ENCODE measurements at places on chromosomes 4 and X.
A peak's percentile ranks its signal among the peaks of the same experiment; 100 is the strongest.

- no peak for DNase-seq
These were observed 4.0 kb downstream of the CDKN2AIP start for GRCh38 chr4:183448436-183448835.

DNA sequence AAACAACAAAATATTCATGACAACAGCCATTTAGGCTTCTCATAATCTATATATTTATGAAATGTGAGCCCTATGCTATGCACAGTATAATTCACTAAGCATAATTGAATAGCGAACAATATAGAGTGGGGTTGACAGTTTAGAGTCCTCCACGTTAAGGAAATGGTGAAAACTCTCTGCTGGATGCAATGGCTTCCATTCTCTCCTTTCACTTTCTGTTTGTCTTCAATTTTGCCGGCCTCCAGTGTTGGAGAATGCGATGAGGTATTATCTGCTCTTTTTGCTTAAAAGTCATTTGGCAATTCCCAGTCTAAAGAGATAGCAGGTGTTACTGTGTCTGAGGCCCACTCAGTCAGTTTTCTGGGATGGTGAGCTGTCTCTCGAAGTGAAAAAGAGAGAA, 52.1 kb downstream of the NPY5R start:
- no peak for DNase-seq

DNA sequence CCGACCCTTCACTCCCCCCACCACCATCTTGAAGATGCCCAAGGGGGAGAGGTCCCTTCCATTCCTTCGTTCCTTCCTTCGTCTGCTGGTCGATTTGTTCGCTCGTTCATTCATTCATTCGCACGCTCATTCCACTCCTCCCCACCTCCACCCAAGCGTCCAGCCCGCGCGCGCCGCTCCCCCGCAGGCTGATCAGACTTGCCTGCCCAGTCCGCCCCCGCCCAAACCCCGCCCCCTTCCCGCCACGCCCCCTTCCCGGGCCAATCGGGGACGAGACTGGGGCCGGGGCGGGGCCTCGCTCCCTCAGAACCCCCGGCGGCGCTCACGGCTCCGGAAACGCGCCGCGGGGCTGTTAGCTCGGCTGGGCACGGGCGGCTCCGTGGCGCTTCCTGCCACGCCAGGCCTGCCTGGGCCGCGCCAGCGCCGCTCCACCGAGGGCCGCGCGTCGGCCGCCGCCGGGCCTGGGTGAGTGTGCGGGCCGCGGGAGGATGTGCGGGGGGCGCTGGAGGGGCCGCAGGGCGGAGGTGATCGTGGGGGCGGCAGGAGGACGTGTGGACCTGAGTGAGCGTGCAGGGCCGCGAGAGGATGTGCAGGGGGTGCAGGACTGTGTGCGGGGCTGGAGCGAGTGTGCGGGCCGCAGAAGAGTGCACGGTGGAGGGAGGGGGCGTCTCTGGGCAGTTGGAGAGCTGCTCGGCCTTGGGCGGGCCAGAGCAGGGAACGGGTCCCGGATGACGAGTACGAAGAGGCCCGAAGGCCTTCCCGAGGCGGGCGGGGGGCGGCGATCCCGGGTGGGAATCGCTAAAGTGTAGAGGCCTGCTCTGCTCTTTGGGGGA, at the start of gene ZNF275:
ZNF275 (plus strand) TSS at position 333 of the 833 bp plus-strand sequence. CDS start 2,527 bp downstream, outside the sequence.
- peak; percentile 61 for DNase-seq

- DNase-seq, result no peak
These were observed 18.3 kb downstream of the CD99L2 start for GRCh38 chrX:150879855-150880807.

- no peak for DNase-seq
These were observed 42.9 kb downstream of the ATXN3L start for GRCh38 chrX:13276991-13277390.

Data from IMR-90 (cell line).